Stimulated activated CD4-positive, alpha-beta T cell treated with anti-CD3 and anti-CD28 coated beads, TNF-alpha, amount 100 ng/mL, for 24 hours (primary cell): ENCODE measurements at places on chromosomes 16 and 17.

DNA sequence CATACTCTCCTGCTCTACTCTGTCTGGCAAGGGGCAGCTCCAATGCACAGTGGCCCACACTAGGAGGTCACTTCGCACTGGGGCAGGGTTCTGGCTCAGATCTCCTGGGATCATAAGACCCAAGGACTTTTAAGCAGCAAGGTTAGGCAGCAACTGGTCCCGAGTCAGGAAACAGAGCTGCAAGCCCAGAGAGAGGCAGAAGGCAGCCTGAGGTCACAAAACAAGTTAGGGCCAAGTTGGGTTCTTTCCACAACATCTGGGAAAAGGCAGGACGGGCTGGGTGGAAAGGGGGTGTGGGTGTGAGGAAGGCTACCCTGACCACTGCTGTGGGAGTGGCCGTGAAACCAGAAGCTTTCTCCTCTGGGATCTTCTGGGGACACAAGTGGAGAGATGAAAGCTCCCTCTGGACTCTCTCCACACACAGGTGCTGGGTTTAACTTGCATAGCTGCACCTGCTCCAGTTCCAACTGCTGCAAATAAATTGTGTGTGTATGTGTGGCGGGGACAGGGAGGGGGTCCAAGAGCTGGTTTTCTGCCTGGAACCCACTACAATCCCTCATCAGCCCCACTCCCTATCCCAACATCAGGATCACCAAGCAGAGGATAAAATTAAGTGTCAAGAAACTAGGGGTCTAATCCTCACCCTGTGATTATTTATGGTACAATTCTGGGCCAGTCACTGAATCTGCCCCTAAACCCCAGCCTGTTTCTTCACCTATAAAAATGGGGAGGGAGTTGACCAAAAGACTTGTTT lies 8.0 kb upstream of the TSPOAP1 start:
- DNase-seq: no peak

GRCh38 chr17:14910916-14911315 lies 354.2 kb downstream of the PMP22 start:
- no peak for DNase-seq

DNA sequence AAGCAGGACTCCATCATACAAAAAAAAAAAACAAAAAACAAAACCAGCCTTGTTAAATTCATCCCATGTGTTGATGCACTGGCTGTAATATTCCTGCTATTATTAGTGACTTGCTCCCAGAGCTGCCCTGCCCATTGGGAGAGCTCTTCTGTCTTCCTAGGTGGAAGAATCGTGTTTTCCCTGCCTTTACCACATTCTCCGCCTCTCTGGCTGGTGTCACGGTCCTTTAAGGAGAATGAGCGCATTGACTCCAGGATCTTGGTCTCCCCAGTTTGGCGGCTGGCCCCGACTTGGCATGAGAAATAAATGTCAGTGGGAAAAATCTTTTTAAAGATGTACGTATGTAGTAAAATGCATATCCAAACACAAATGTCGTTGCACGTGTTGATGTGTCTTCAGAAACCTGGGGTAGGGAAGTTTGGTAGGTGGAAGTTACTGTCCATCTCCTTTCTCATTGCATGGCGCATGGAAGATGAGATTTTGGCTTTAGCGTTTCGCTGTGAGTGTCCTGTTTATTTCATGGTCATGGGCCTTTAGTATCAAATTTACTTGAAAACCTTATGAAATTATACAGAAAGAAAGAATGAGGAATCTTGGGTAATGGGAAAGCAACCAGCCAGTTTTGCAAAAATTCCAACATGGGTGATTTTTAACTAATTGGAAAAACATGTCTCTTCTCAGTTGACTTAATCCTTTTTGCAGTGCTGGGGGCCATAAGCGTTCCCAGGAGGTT lies 15.5 kb downstream of the RMI2 start:
- DNase-seq: no peak

GRCh38 chr16:10312008-10312407 lies 73.9 kb upstream of the ATF7IP2 start:
- DNase-seq: no peak

DNA sequence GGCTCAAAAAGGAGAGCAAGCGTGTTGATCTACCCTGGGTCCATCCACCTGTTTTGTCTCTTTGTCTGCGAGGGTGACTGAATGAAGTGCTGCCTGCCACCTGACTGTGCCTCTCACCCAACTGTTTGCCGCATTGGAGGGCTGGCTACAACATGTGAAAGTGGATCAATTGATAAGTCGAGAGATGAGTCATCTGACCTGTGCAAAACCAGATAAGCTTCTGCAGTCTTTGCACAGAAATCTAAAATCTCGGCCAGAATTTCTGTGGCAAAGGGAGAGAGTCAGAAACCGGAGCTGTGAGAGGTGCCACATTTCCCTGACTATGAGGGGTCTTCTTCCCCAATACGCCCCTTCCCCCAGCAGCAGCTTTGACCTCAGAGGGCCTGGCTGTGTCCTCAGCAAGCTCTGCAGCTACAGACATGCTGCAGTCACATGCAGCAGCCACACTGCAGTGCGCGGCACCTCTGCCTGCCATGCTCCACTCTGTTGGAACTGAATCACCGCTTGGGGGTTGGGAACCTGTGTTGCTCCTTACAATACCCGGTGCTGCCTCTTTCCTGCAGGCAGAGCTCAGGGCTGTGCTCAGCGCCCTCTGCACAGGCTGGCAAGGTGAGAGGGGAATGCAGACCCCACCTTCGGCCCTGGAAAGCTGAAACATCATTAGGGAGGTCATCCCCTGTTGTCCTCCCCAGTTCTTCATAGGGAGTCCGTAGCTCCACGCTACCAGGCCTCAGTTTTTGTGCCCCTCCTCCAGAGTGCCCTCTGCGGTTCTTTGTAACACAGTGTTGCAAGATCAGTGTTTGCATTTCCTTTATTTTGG lies 16.2 kb upstream of the HAS3 start:
- DNase-seq: peak; percentile 24

GRCh38 chr17:80261159-80261894 lies 675 bp downstream of the RNF213 start:
- no peak for DNase-seq

- DNase-seq: no peak
Observed at GRCh38 chr17:43025290-43025657, 243 bp downstream of the RND2 start.

- no peak for DNase-seq
Observed at GRCh38 chr16:84585886-84586285, 32.0 kb downstream of the COTL1 start.

GRCh38 chr16:54526916-54527315 lies 240.3 kb upstream of the IRX3 start:
- DNase-seq: no peak

DNA sequence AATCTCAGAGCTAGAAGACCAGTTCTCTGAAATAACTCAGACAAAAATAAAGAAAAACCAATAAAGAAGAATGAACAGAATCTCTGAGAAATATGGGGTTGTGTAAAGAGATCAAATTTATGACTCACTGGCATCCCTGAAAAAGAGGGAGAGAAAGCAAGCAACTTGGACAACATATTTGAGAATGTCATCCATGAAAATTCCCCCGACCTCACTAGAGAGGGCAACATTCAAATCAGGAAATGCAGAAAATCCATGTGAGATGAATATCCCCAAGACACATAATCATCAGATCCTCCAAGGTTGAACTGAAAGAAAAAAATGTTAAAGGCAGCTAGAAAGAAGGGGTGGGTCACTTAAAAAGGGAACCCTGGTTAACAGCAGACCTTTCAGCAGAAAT lies 32.1 kb downstream of the TANC2 start:
- no peak for DNase-seq

DNA sequence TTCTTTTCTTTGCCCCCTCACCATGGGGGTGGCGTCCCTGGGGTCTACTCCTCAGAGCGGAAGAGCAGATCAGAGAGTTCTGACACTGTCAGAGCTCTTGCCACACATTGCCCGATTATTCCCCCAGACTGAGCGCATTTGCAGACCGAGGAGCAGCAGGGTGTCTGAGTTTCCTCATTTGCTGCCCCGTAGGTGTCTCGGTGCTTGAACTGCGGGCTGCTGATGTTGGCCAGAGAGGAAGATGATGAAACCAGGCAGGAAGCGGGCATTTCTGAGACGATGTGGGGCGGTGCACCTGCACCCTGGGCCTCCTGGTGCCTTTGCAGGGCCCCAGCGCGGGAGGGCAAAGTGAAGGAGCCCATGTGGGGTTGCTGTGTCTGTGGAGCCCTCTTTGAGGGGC lies 55.2 kb downstream of the ARSG start:
- DNase-seq: peak; percentile 67

DNA sequence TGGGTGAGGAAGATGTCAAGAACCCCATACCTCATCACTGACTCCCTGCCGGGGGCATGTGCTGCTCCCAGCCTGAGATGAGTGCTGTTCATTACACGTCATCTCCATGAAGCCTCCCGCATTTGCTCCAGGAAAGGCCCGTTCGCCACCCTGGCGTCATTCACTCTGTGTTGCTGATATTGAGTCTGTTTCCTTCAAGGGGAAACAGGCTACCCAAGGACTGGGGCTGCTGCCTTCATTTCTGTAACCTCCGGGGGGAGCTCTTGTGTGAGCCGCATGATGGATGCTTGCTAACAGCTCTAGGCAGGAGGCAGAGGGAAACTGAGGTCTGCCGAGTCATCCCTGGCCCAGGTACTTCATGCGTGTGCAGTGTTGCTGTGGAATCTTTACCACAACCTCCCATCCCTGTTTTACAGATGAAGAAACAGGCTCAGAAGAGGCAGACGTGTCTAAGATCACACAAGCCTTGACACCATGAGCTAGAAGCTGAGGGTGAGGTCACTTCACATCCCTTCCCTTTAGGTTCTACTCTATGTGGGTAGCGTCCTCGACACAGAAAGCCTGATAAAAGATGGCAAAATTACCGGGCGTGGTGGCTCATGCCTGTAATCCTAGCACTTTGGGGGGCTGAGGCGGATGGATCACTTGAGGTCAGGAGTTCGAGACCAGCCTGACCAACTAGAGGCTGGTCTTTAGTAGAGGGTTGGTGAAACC lies 3.5 kb upstream of the ARMC5 start:
- peak; percentile 38 for DNase-seq

DNA sequence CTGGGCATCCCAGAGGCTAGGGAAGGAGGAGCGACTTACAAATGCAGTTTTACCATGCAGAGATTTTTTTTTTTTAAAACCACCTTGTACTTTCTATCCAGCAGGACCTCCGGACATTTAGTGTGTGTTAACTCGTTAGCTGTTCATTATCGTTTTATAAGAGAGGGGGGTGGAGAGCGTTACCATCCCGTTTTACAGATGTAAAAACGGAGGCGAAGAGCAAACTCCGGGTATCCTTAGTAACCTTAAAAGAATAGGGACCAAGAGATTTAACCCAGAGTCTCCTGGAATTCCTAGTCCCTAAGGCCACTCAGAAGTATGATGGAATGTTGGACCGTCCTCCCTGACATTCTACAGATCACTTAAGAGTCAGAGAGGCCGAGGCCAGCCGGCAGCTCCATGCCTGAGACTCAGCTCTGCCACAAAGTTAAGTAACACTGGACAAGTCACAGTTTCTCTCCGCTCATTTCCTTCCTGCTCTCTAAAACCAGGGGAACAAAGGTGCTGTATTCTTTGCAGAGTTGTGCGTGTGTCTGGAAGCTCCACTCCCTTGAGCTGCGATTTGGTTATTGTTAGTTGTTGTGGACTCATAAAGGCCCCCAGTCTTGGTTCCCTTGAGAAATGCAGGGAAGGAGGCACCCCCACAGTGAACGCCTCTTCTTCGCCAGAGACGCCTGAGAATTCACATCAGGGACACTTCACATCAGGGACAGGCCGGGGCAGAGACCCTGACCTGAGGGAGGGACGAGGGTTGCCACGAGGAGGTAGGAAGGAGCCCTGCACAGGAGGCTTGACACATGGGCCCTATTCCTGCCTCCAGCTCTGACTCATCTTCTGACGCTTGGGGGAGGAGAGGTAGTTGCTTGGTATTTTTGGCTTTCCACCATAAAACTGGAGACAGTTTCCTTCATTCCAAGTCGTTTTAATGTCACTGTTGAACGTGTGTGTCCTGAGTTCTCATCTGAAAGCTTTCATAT lies 1.2 kb downstream of the DUSP14 start:
- DNase-seq: no peak

DNA sequence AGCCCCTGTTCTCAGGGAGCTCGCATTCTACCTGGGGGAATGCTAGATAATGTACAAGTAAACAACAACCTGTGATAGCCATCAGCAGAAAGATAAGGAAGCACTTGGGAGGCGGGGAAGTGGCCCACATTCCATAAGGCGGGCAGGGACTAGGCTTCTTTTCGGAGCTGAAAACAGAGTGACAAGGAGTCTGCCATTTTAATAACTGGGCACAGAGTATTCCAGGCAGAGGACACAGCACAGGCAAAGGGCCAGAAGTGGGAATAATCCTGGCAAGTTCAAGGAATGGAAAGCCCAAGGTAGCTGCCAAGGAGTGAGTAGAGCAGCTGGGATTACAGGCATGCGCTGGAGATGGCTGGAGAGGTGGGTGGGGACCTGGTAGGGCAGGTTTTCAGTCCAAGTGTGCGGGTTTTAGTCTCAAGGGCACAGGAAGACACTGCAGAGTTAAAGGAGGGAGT lies 24.3 kb downstream of the USP43 start:
- DNase-seq: no peak

DNA sequence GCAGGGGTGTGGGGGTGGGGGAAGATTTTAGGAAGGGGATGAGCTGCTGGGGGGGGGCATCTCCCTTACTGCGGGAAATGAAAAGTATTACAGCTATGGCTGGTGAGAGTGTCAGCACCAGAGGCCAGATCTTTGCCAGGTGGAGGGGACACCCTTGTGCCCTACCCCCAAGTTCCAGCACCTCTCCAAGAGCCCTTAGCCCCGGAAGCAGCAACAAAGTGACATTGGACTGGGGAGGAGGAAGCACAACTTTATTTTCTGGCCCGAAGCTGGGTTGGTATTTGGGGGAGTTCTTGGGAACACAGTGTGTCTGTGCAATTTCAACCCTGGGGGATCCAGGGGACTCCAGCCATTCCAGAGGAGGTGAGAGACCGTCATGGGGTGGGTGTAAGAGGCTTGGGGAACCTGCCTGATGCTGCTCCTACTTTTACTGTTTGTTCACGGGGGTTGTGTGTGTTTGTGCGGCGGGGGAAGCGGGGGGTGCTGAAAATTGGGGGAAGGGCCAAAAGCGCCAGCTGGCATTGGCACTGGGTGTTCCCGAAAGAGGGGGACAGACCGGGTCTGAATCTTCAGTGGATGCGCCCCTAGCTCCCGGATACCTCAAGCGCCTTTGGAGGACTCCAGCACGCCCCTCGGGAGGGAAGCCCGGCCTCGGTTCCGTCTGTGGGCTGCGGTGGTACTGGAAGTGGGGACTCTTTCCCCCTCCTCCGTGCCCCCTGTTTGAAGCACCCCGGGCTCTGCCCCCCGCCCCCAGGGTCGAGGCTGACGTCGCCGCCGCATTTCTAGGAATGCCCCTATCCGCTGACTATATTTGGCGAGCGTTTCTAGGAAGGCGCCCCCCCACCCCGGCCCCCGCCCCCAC lies 230.3 kb downstream of the MRTFB start:
- no peak for DNase-seq

- DNase-seq: no peak
Observed at GRCh38 chr16:81581107-81581506, 136.5 kb downstream of the CMIP start.

DNA sequence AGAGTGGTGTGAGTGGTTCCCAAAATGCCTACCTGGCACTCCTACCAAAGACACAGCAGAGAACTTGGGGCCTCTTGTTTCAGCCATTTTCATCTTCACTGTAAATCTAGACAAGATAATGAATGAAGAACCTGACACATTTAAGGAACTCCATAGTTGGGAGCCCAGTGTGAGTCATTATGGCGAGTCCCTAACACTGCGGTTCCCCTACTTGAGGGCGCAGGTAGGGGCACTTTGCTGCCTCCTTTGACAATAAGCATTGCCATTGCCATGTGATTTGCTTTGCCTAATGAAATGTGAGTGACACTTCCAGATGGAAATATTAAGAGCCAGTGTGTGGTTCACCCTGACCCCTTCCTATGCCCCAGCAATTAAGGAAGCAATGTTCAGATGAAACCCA lies 517.6 kb downstream of the MAF start:
- DNase-seq: no peak
